ENCODE measurements at places on chromosomes 6 and 20.

GRCh38 chr20:36334281-36335205 is 28.4 kb downstream of the DLGAP4 start:
- DNase-seq = no peak

DNA sequence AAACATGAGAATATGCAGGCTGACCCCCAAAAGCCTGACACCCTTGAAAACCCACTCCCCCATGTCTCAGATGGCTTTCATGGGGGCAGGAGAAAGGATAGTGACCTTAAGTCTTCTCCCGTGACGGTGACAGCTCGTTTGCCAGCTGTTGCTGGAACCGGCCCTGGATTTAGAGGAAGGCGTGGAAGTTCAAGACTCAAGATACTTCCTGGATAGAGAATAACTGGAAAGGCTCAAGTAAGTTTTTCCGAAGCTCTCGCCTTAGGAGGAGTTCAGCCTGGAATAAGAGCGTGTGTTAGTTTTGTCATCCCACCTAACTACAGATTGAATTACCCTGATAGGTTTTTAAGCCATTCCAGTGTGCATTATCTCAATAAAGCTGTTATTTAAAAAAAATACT is 11.6 kb upstream of the MTG2 start:
- DNase-seq = no peak

- no peak for DNase-seq
Measured at GRCh38 chr6:111958534-111958933, 85.3 kb upstream of the FYN start.

DNA sequence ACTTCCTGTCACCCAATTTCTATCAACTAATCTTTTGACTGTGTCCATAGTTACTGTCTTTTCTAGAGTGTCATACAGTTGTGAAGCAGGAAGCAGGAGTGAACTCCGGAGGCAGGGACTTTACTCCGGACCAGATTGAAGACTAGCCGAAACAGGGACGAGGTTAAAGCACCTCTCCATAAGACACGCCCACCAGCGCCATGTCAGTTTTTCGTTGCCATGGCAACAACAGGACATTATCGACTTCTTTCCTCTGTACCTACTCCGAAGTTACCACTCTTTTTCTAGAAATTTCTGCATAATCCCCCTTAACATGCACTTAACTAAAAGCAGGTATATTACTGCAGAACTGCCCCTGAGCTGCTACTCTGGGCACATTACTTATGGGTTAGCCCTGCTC is 25.2 kb downstream of the TRIM38 start:
- DNase-seq = peak; percentile 45

All from neural progenitor cell (in vitro differentiated cells).